ENCODE measurements at places on chromosomes 4 and X.

DNA sequence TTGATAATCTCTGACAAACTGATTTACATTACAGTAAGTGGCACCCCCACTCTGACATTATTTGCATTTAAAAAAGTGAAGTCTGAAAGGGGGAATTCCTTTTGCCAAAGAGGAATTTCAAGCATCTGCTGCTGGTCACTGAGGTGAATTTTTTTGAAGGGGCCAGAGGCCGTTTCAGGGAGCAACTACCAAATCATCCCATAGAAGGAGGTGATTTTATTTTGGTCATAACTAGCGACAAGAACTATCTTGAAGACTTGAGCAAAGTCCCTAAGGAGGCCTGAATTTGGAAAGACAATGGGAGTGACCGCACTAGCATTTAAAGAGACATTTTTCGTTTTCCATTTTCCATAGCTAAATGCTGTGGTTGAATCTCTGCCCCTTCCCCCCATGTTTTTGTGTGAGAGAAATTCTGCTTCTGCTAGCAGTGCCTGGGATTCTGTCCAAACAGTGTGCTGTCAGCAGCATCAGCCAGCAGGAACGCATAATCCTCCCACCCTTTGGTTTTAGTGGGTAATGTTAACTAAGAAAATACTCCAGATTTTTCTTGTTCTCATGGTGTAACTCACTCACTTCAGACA lies 110.1 kb upstream of the MED14 start:
- DNase-seq: no peak

- DNase-seq: no peak
Measured at GRCh38 chrX:69082753-69083150, 82.5 kb downstream of the PJA1 start.

DNA sequence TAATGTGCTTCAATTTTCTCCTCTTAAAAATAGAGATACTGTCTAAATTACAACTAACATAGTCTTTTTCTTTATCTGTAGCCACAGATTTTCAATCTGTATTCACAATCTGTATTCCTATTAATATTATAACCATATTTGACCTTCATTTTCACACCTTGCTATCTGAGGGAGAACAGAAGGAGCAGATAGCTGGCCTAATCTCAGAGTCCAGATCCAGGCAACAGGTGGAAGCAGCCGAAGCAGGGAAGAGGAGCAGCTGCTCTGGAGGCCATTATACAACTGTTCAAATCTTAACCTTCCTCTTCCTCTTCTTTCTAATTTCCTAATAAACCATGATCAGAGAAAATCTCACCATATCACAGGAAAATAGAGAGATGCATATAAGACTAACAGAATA lies 14.2 kb downstream of the SEPSECS start:
- no peak for DNase-seq

DNA sequence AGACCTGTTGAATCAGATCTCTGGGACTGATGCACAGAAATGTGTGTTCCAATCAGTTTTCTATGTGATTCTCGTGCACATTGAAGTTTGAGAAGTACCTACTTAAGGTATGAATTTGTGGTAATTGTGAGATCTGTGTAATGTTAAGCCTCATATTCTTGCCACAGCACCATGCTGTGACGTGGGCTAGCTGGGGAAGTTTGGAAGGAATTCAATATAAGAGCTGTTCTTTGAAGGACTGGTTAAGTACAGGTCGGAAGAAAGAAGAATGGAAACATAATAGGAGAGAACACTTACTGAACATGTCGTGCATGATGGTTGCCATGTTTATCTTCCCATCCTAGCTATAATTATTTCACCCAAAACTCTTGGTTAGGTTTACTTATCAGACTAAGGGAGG lies 79.7 kb upstream of the CXXC4 start:
- no peak for DNase-seq

DNA sequence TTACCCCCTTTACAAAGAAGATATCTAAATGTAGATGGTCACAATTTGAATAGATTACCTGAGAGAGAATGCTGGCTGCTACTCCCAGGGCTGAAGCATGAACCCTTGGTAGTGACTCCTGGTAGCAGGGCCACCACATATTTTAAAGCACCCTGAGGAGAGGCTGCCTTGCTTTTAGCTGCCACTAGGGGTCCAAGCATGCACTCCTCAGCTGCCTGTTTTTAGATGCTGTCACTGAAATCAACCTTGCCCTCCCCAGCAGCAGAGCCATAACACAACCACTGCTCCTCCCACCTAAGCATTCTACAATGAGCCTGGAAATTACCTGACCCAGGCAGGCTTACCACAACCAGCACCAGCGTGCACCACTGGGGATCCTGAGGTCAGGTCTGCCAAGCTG lies 850.9 kb downstream of the FAM133A start:
- DNase-seq: no peak

DNA sequence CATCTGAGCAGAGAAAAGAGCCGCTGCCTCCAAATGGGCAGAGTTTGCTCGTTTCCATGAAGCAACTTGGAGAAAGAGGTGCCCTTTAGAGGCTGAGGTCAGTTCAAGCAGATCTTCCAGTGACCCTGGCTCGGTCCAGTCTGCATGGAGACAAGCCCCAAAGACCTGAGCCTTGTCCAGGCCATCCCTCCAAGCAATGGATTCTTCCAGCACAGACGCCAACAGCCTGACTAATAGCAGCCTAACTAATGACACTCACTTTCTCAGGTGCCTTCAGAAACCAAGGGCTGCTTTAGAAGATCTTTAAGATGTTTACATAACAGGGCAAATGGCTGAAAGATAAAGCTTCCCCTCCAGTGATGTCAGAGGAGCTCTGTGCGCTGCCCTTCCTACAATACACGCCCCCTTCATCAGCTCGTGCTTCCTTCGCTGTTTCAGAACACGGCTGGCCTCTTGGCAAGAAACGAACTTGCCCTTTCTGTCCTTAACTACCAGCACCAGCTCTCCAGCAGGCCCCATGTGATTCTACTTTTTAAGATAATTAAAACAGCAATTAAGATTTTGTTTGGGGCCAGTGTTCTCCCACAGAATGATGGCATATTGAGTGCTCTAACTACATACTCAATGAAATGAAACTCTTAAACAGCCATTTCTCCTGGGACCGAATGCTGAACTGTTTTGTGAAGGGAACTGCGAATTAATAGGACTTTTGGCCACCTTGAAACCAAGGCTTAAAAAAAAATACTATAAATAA lies 119.0 kb downstream of the GPR143 start:
- DNase-seq: no peak

- no peak for DNase-seq
Measured at GRCh38 chr4:91330555-91331137, 973.1 kb upstream of the GRID2 start.

DNA sequence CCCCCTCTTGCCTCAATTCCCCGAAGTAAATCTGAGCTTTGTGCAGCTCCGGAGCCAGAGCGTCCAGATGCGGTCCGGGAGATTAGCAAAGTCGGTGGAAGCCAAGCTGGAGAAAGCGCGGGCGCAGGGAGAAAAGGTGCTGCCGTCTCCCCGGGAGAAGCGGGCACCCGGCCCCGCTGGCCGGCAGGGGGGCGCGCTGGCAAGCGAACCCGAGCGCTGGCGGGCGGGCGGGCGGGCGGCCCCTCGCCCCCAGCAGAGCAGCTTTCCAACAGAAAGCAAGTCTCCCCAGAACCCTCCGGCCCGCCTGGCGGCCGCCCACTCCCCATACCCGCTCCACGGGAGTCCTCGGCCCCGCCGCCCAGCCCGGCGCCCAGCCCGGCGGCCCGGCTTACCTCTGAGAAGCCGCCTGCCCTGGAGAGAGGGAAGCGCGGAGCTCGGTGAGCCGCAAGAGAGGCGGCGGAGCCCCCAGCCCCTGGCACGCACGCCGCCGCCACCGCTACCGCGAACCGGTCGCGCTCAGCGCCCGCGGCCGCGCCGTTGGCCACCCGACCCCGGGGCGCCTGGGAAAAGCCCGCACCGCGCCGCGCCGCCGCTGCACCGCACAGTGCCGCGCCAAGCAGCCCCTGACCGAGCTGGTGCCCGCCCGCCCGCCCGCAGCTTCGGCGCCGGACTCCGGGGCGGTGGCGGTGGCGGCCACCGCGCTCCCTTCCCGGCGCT lies 529 bp upstream of the CITED1 start:
- no peak for DNase-seq

- DNase-seq: no peak
Measured at GRCh38 chr4:142373610-142374009, 472.5 kb downstream of the INPP4B start.

Measured in NK-92 treated with Interleukin-12 subunit alpha and Interleukin-12 subunit beta, amount 100 ng/mL, for 24 hours (cell line).